Urinary bladder (tissue), 4 donors: ENCODE measurements at places on chromosomes 2 and 18. TPM values are rescaled to one million over a fixed set of nuclear protein-coding genes. Genes with fewer than 3 reads are reported as not detected.

The CYP27C1 gene
- 7.8 TPM for total RNA-seq

The TMEM127 gene
- total RNA-seq: 13.4 TPM

GRCh38 chr18:44651478-44651877 lies 29.2 kb upstream of the SETBP1 start:
- DNase-seq: peak; percentile 6

DNA sequence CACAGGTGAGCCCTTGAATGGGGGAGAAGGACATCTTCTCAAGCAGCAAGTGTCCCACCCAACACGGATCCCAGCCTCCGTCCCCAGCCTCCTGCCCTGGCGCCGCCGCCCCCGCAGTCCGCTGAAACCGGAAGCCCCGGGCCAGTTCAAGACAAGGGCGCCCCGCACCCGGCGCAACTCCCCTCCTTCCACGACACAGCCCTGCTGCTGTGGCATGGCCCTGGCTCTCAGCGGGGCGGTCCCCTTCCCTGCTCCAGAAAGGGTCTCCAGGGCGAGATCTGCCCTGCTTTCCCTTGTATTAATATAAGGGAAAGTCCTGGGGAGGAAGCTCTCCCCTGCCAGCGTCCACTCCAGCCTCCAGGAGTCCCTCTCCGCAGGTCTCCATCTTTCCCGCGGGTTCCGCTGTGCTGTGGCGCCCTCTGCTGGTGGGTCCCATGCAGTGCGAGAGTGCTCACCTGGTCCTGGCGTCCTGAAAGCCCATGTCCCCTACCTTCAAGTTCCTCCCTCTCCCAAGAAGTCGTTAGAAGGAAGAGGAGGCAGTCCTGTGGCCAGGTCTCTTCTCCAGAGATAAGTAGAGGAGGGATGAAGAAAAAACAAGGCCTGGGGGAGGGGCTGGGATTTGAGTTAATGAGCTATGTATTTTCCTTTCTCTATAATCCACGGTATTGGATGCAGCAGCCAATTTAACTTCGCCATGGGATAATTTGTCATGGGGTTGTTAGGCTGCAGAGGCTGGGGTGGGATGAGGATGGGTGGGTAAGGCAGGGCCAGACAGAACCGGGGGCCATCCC lies 176.0 kb downstream of the SMAD2 start:
- DNase-seq: no peak

The ITGB6 gene
- total RNA-seq: 25.2 TPM

GRCh38 chr2:239406316-239406995 lies 5.6 kb upstream of the HDAC4 start:
- no peak for DNase-seq

GRCh38 chr18:21393986-21394385 lies 152.0 kb downstream of the GREB1L start:
- no peak for DNase-seq

DNA sequence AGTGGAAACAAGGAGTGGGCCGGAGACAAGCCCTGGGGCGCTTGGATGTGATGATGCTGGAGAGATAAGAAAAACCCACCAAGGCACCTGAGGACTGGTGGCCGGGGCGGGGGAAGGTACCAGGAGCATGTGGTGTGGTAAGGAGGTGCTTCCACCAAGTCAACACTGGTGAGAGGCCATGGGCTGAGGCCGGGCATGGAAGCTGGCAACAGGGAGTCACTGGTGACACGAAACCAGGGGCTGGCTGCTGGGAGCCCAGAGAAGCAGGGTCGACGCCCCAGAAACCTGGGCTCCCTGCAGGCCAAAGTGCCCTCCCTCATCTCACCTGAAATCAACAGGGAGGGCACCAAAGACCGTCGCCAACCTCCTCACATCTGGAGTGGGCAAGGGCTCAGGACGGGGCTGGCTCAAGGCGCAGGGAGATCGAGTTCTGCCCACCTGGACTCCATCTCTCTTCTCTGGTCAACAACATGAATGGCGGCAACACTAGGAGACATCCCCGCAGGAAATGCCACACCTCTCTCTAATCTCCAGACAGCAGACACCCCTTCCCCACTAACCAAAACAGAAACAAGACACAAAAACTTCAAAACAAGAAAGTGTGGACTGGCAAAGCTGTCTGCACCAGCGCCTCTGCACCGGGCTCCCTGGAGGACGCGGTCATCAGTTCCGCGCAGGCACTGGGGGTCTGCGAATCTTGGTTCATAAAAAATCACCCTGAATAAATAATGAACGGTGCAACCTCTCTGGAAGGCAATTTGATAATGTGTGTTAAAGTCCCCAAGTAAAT lies 185.5 kb downstream of the HDAC4 start:
- no peak for DNase-seq

GRCh38 chr2:169005080-169005598 lies 26.0 kb downstream of the ABCB11 start:
- DNase-seq: no peak

- no peak for DNase-seq
Measured at GRCh38 chr2:133457861-133458260, 110.4 kb downstream of the NCKAP5 start.

GRCh38 chr2:25489631-25490030 lies 147.9 kb upstream of the DNMT3A start:
- no peak for DNase-seq

DNA sequence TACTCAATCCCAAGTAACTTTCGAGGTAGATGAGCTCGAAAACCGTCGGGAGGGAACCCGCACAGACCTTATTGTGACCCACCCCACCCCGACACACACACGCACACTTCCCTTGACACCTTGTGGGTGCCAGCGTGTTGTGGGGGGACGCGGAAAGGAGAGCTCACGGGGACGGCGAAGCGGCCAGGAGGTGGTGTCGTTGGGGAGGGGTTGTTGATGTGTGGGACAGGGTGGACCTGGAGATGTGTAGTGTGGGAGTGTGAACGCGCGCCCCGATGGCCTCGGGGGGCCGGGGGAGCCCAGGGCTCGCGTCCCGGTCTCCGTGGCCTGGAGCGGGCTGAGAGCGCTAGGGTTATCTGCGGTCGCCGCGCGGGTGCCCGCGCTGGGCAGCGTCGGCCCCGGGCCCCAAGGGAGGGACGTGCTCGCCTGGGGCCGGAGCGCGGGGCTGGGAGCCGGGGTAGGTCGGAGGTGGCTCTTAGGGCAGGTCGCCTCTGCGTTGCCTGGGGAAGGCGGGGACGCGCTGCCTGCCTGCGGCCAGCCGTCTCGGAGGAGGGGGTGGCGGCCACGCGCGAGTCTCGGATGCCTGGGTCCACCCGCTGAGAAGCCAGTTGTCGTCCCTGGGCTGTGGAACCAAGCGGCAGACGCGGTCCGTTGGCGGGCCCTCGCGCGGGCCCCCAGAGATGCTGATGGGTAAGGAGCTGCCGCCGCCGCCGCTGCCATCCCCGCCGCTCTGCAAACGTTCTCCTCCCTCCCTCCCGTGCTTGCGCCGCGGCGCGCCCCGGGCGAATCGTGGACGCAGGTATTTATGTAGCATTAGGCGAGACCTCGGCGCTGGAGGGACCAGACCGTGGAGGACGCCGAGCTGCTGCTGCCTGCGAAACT lies 1.6 kb downstream of the KLHL29 start:
- no peak for DNase-seq

DNA sequence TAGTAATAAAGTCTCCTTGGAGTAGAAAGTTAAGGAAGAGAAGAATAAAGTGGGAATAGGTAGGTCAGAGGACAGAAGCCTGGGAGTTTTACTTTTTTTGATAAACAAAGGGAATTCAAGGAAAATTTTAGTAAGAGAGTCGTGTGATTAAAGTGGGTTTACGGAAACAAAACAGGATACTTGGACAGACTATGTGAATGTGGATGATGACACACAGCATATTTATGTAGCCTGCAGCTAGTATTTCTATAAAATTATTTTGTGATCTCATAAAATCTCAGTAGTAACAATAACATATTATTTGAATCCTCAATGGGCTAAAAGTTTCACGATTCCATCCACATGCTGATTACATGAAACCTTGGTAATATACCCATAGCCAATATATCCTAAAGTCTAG lies 450.7 kb upstream of the PIK3C3 start:
- no peak for DNase-seq

The GPR35 gene
- 0.63 TPM for total RNA-seq

The TOGARAM2 gene
- 0.48 TPM for total RNA-seq

DNA sequence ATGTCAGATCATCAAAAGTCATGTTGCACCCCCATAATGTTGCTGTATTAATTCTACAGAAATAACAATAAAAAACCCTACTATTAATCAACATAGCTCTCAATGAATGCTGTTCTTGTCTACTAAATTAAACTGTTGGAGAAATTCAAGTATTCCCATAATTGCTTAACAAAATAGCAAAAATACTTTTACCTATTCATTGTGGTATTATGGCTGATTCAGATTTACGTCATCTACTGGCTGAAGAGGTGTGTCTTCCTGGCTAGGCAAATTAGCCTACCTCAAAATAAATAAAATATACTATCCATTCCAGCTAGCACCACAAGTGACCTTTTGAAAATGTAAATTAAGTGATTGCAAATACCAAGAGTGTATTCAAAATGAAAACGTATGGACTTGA lies 249.4 kb downstream of the MEIS1 start:
- no peak for DNase-seq

DNA sequence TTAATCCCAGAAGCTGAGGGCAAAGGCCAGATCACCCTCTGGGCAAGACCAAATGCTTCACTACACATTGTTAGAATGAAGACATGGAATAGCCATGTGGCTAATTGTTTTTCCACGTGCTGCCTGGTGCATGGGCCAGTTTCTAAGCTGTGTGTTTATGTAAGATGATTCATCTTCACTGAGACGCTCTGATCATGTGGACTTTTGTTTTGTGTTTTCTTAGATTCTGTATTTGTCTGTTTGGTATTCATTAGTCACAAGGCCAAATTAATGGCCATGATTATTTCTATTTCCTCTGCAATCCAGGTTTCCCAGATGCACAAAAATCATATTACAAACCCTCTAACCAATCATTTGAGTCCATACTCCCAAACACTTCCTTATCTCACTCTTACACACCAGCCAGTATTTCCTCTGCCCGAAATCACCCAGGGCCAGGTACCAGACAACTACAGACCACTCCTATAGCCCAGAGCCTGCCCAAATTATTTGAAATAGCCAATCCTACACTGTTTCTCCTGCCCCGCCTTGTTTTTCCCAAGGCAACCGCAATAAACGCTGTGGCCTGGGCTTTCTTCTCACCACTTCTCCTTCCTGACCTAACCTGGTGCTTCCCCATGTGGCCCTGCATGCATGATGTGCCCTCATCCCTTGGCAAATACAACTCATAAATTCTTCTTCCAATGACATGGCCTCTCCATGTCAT lies 94.2 kb upstream of the SP3 start:
- DNase-seq: no peak

DNA sequence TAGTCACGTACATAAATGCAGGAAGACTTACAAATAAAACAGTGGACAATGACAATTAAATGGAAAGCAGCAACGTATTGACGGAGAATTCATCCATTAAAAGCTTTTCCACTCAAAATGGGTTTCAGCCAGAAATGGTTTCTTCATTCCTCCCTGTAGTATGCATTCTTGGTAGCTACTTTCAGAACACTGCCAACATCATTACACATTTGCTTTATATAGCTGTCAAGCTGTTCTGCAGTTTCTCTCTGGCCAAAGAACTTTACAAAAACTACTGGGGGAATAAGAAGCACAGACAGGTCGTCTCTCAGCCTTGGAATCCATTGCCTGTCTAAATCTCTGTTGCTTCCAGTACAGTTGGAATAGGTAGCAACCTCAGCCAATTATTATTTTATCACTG lies 84.1 kb upstream of the NCKAP5 start:
- peak; percentile 51 for DNase-seq

DNA sequence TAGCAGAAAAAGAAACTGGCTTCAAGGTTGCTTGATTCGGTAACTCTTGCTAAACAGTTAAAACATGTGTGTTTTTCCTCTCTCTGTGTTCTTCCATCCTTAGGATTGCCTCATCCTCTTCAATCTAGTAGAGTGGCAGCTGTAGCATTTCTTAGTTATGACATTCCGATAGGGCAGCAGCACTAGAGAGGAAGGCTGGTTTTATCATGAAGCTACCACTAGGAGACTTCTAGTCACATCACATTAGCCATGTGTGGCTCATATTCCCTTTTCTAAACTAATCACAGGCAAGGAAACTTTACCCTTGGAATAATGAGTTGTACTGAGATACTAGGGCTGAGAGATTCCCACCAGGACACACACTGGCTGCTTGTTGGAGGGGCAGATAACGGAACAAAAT lies 187.6 kb downstream of the DOK6 start:
- DNase-seq: no peak

The GPR75 gene
- total RNA-seq: 2.7 TPM

The LYPD6 gene
- 16.9 TPM for total RNA-seq

DNA sequence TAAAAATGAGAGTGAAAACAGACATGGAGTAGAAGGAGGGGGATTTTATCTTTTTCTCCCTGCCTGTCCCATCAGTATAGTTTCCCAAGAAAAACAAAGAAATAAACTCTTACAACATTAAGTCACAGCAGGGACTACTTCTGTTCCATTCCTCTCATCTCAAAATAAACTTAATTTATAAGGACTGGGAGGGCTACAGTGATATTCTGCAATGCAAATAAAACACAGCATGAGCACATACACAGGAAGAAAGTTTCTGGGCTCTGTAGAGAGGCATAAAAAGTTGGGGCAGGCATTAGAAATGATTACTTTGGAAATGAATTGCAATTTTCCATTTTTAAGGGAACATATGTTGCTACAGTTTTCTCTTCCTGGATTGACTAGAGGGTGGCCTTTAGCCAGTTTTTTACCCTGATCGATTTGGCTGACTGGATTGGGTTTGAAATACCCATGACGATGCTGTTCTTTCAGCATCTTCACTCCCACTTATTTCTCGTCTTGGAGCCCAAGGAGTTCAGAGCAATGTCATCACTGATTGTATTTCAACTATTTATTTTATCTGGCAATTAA lies 157.1 kb downstream of the ACTR3 start:
- no peak for DNase-seq

The FECH gene
- 28.7 TPM for total RNA-seq

DNA sequence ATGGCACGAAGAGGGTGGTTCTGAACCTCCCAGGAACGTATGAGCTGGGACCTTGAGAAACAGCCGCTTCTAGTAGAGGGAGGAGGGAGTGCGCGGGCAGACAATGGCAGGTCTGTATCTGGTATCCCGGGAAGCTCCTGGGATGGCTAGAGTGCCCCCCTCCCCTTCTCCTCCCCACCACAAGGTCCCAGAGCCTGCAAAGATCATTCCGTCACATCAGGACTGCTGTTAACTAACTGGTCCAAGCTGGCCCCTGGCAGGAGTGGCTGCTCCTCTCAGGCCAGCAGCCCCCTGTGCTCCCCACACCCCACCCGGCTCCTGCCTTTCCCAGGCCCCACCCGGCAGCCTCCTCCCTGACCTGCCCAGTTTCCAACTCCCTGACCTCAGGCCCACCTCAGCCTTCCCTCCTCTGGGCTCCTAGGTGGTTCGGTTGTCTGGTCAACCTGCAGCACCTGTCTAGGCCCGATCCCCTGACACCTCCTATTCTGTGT lies 75.0 kb downstream of the TPO start:
- DNase-seq: no peak

DNA sequence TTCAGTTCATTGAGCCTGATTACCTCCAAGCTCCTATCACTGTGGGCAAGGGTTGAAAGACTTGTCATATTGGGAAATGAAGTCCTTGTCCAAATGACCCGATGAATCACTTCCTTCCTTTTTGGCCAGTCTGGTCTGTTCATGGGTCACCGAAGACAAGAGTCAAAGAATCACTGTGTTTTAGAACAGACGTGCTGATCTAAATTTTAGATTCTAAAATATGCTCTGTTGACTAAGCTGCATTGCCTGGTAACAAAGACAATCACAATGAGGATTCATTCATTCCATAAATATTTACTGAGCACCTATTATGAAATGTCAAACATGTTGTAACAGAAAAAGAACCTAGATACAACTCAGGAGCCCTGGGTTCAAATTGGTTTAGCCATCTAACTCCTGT lies 99.4 kb upstream of the RND3 start:
- no peak for DNase-seq
